ENCODE measurements at places on chromosomes 4 and X.
A peak's percentile ranks its signal among the peaks of the same experiment; 100 is the strongest.

DNA sequence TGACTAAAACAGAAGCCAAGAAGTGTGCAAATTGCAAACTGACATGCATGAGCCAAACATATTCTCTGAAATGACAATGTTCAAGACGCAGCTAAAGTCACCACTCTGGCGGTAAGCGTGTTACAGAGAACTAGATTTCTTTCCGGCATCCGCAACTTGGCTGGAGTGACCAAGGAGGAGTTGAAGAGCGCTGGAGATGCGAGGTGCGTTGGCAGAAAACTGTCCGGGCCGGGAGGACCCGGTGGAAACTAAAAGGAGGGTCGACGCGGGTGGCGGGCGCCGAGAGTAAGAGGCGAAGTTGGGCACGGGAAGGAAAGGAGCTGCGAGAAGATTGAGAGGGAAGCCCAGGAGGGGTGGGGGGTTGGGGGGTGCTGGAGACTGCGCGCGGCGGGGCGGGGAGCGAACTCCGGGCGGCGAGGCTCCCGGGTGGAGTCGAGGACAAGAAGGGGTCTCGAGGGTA is 807 bp downstream of the SEL1L3 start:
- peak; percentile 62 for DNase-seq

DNA sequence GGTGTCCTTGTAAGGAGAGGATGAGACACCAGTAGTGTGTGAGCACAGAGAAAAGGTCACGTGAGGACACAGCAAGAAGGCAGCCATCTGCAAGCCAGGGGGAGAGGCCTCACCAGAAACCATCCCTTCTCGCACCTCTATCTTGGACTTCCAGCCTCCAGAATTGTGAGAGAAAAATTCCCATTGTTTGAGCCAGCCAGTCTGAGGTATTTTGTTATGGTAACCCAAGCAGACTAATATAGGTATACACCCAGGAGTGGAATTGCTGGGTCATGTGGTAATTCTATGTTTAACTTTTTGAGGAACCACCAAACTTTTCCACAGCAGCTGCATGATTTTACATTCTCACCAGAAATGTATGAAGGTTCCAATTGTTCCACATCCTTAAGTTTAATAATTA is 25.6 kb downstream of the ZDHHC9 start:
- no peak for DNase-seq

- no peak for DNase-seq
Measured at GRCh38 chrX:11837437-11837836, 79.4 kb downstream of the MSL3 start.

GRCh38 chr4:1192091-1192492 is 19.7 kb upstream of the SPON2 start:
- no peak for DNase-seq

- DNase-seq = no peak
Measured at GRCh38 chr4:151287409-151287808, 10.4 kb downstream of the PRSS48 start.

DNA sequence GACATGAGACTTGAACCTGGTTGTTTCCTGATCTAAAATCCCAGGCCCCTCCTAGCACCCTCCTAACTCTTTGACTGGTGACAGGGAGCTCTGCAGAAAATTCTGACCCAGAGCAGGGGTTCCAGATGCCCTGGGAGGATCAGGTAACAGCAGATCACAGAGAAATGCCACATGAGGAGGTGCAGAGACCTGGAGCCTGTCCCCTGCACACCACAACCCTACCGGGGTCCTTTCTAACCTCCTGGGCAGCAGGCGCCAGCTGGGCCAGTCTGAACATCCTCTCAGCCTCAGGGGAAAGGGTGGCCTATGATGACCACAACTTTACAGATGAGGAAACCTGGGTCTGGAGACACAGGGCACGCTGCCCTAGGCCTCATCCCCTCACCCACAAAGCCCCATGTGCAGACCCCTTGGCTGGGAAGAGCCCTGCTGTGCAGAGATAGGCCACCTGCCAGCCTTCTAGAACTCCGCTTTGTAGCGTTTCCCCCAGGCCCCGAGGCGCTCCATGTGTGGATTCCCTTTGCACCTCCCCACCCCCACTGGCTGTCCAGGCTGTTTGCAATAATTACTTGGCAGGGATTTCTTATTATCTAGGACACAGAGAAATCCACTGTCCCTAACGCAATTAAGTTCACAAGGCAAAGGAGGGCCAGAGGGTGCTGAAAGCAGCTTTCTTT is 36.5 kb downstream of the WDR1 start:
- no peak for DNase-seq

- DNase-seq = no peak
Measured at GRCh38 chr4:183941964-183942363, 36.9 kb downstream of the STOX2 start.

GRCh38 chr4:133592106-133592505 is 443.0 kb downstream of the PCDH10 start:
- no peak for DNase-seq

DNA sequence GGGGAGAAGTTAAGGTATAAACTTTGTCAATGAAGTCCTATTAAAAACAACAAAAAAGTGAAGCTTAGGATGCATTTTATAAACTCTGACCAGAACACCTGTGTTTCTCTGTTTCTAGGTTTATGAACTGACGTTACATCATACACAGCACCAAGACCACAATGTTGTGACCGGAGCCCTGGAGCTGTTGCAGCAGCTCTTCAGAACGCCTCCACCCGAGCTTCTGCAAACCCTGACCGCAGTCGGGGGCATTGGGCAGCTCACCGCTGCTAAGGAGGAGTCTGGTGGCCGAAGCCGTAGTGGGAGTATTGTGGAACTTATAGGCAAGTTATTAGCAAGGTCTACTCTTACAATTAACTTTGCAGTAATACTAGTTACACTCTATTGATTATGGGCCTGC is 46.6 kb downstream of the HTT start:
- DNase-seq = no peak

DNA sequence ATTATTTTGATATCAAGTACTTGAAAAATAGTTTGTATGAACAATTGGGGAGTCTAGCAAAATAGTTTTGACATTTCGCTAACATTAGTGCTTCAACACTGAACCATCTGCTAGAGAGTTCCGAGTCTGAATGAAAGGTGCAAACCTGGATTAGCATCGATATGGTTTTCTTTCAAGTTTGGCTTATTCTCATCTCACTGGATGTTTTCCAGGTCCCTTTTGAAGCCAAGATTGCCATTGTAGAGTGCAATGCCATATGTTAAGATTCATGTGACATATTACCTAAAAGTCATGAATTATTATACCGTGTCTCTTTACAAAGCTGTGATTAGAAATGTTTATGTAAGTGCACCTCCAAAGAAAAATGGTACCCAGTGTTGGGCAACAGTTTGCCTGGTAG is 36.8 kb upstream of the NAA11 start:
- no peak for DNase-seq

- DNase-seq = no peak
Measured at GRCh38 chr4:5280828-5281227, 229.5 kb downstream of the STK32B start.

DNA sequence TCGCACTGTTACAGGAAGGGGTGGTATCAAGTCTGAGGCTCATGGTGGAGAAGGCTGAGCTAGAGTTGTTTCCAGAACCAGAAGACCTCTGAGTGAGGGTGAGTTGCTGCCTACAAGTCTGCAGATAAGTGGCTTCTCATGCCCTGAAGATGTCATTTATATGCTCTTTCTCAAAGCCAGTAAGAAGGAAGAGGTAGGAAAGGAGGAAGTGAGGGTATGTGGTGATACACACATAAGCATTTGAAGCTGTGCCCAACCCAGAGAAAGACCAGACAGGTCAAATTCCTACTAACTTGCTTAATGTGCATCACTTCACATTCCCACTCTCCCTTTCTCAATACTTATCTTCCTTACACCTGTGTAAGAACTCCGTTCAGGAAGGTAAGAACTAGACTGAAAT is at the start of gene PPBP:
PPBP (minus strand) TSS at position 130 of the 400 bp plus-strand sequence; CDS start at position 43, 87 bp downstream.
- DNase-seq = no peak

GRCh38 chr4:145034727-145035211 is 63.2 kb downstream of the ANAPC10 start:
- no peak for DNase-seq

DNA sequence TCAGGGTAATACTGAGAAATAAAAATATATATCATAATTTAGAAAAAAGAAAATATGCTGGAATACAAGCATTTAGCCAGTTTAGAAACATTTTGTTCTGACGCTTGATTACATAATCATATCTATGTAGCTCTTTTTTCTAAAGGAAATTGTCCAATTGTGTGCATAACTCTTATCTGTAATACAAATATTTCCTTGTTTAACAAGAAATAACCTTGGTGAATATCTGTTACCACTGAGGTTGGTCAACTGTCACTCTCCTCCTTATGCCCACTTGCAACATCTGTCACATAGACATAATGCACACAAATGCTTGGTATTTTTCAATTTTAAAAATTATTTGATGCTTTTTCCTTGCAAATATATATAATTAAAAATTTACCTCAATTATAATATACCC is 609.7 kb downstream of the TLL1 start:
- no peak for DNase-seq

- no peak for DNase-seq
Measured at GRCh38 chr4:6393066-6393465, 79.3 kb downstream of the PPP2R2C start.

DNA sequence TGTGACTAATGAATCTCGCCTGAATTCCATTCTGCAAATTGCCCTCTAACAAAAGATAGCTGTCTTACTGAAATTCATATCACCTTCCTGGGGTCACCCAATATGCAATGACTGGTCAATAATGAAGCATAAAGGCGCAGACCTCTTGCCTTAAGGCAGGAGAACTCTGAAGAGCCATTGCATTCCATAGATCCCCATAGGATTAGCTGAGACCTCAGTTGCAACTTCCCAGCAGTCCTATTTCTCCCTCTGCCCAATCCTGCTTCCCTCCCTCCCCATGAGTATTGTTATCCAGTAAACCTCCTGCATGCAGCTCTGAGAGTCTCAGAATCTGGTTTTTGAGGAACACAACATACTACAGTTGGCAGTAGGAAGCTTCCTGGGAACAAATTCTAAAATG is 396.5 kb downstream of the DCAF12L2 start:
- no peak for DNase-seq

- no peak for DNase-seq
Measured at GRCh38 chrX:79153348-79153747, 8.9 kb downstream of the GPR174 start.

- no peak for DNase-seq
Measured at GRCh38 chr4:185839194-185839712, 27.3 kb upstream of the SORBS2 start.

GRCh38 chrX:124098089-124098488 is 136.6 kb downstream of the STAG2 start:
- no peak for DNase-seq

DNA sequence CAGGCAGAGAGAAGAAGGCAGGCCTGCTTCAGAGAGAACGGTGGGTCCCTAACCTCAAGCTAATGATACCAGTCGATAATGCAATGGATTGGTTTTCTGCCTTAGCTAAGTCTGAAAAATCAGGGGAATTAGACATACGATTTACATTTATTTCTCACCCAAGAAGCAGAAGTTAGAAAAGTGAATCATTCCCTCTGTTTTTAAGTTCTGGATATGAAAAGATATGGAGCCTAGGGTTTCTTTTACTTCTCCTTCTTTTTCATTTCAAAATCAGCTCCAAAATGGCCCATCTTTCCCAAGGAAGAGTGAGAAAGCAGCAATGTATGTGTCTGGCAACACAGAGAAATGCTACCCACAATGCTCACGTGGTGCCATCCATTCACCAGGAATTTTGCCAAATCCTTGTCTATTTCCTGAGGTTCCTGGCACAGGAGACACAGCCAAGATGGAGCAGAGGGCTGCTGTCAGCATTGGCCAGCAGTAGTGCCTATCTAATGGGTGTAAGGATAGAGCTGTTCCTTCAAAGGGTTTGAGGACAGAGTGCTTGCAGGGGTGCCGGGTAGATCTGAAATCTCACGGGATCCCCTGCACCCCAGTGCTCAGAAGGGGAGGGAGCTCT is 231.5 kb downstream of the MAML3 start:
- DNase-seq = no peak

- DNase-seq = no peak
Measured at GRCh38 chrX:101478366-101478765, 6.9 kb upstream of the ARMCX4 start.

DNA sequence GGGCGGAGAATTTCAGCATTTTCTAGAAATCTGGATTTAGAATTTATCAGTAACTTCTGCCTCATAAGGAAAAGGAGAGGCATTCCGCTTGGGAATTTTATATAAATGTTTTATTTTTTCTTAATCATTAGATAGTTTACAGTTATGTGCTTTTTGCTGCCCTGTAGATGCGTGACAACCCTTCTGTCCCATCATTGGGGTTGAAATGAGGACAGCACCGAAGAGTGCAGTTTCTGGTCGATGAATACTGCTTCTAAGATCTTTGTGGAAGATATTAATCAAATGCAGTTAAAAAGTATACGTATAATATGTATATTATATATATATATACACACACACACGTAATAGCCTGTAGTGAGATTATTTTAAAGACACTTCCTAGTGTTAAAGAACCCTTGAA is 1.5 kb downstream of the RBPJ start:
- no peak for DNase-seq

DNA sequence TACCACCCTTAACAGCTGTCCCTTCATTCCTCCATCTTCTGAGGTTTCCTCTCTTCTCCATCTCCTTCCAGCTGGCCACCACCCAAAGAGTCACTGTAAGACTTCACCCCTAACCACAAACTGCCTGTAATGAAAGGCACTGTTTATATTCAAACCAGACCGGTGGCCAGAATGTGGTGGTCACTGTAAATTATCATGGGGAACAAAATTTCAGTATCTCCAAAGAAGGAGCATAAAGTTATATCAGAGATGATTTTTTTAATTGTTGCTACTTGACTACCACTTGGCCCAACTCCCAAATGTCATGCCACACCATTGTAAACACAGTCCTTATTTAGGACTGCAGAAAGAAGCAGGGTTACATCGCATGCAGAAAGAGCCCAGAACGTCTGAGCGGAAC is 44.8 kb downstream of the SMARCA1 start:
- no peak for DNase-seq

GRCh38 chrX:80876877-80877276 is 67.2 kb upstream of the BRWD3 start:
- no peak for DNase-seq

DNA sequence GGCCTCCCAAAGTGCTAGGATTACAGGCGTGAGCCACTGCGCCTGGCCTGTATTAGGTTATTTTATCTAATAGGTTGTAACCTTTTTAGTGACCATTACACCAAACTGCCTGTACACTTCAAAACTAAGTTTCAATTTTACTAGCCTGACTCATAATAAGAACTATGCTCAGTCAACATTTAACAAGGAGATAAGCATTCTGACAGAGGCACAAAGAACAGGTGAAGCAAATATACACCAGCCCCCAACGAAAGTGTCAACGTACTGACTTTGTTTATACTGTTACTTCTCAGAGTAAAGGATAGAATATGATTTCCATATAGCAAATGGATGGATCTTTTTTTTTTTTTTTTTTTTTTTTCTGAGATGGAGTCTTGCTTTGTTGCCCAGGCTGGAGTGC is 62.8 kb downstream of the SHISA3 start:
- no peak for DNase-seq

DNA sequence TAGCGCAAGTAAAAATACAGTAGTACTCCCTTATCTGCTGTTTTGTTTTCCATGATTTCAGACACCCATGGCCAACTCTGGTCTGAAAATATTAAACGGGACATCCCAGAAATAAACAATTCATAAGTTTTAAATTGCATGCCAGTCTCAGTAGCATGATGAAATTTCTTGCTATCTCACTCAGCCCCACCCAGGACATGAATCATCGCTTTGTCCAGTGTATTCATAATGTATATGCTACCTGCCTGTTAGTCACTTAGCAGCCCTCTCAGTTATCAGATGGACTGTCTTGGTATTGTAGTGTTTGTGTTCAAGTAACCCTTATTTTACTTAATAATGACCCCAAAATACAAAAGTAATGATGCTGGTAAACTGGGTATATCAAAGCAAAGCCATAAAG is 158.2 kb upstream of the DDIT4L start:
- DNase-seq = no peak

- no peak for DNase-seq
Measured at GRCh38 chr4:1041147-1041935, 29.9 kb downstream of the FGFRL1 start.
